GM23338 (cell line): ENCODE measurements at places on chromosomes 5 and 9. TPM values are rescaled to one million over a fixed set of nuclear protein-coding genes. Genes with fewer than 3 reads are reported as not detected.

DNA sequence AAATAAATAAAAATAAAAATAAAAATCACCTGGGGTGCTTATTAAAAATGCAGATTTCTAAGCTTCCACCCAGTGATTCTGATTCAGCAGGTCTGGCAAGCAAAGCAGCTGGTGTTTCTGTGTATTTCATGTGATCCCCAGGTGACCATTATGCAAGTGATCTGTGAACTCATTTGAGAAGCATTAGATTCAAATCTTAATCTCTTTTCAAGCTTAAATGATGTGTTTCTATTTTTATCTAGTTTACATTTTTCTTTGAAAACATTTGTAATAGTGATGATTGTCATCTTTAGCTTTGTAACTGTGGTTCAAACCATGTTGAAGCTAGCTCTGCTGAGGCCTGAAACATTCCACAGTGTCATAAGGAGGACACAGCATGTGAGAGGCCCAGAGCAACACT is 804.8 kb upstream of the ZNF608 start:
- DNase-seq, result no peak
- peaks cover 17% of the 10 kb centered on the region for H3K4me1 ChIP-seq
- H3K27ac ChIP-seq, result no peak overlapping the region

DNA sequence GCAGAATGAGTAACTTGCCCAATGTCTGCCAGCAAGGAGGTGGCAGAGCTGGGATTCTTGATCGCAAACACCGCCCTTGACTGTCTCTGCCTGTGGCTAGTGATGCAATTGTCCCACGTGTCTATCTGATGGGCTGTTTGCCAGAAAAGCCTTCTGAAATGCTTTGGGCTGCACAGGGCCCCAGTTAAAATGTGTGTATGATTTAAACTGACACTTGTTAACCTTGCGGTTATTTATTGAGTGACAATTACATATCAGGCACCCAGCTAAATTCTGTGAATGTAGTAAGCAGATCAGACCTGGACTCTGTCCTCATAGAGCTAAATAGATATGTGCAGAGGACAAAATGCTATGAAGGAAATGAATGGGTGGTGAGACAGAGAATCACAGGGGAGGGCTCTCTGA is 11.6 kb upstream of the IL12B start:
- H3K4me3 ChIP-seq, result no peak overlapping the region
- H3K27ac ChIP-seq, result no peak overlapping the region
- no peaks in the 10 kb centered on the region for H3K27me3 ChIP-seq
- no peaks in the 10 kb centered on the region for H3K4me1 ChIP-seq
- no peaks in the 10 kb centered on the region for H3K36me3 ChIP-seq

GRCh38 chr9:136135326-136136126 is 16.9 kb upstream of the TMEM250 start:
- peaks cover 9% of the 10 kb centered on the region; the same call in 1 of the 2 replicates for H3K4me1 ChIP-seq
- no peak for DNase-seq
- H3K4me3 ChIP-seq, result no peak overlapping the region
- no peak overlapping the region for H3K27ac ChIP-seq
- peaks cover 26% of the 10 kb centered on the region for H3K27me3 ChIP-seq
- no peaks in the 10 kb centered on the region for H3K36me3 ChIP-seq

GRCh38 chr9:73575101-73576060 is 423.7 kb downstream of the ANXA1 start:
- H3K36me3 ChIP-seq, result no peaks in the 10 kb centered on the region
- DNase-seq, result no peak
- no peak overlapping the region for H3K27ac ChIP-seq
- H3K4me1 ChIP-seq, result no peaks in the 10 kb centered on the region
- no peak overlapping the region for H3K4me3 ChIP-seq

GRCh38 chr5:56375011-56375410 is 141.9 kb upstream of the ANKRD55 start:
- DNase-seq, result no peak
- H3K4me1 ChIP-seq, result no peaks in the 10 kb centered on the region
- no peaks in the 10 kb centered on the region for H3K36me3 ChIP-seq
- no peaks in the 10 kb centered on the region for H3K27me3 ChIP-seq
- H3K4me3 ChIP-seq, result no peak overlapping the region

DNA sequence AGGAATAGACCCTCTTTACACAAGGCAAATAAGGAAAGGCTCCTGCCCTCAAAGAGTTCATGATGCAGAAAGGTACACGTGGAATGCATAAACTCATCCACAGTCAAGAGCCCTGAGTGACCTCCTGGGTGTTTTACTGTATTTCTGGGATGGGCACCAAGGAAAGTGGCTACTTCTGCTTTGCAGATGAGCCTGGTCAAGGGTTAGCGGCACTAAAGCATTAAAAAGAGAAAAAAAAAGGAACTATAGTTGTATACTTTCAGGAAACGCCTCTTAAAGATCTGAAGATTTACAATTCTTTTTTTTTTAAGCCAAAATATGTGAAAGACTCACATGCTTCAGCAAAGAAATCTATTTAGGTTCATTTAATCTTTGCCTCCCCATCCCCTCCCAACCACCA is 366.2 kb upstream of the PDE4D start:
- H3K27ac ChIP-seq, result no peak overlapping the region
- H3K36me3 ChIP-seq, result no peaks in the 10 kb centered on the region
- no peaks in the 10 kb centered on the region for H3K4me1 ChIP-seq
- DNase-seq, result no peak
- H3K27me3 ChIP-seq, result no peaks in the 10 kb centered on the region

GRCh38 chr5:109411627-109412026 is 1.9 kb upstream of the PJA2 start:
- no peak for DNase-seq
- H3K36me3 ChIP-seq, result no peaks in the 10 kb centered on the region
- H3K27me3 ChIP-seq, result no peaks in the 10 kb centered on the region
- peak overlapping the region; percentile 96; the same call in 1 of the 2 replicates for H3K27ac ChIP-seq
- peak overlapping the region; percentile 53 for H3K4me3 ChIP-seq

- H3K4me3 ChIP-seq, result no peak overlapping the region
- H3K4me1 ChIP-seq, result no peaks in the 10 kb centered on the region
- H3K27ac ChIP-seq, result no peak overlapping the region
- H3K36me3 ChIP-seq, result no peaks in the 10 kb centered on the region
- no peaks in the 10 kb centered on the region for H3K27me3 ChIP-seq
Observed at GRCh38 chr9:134488331-134489280, 153.0 kb upstream of the COL5A1 start.

DNA sequence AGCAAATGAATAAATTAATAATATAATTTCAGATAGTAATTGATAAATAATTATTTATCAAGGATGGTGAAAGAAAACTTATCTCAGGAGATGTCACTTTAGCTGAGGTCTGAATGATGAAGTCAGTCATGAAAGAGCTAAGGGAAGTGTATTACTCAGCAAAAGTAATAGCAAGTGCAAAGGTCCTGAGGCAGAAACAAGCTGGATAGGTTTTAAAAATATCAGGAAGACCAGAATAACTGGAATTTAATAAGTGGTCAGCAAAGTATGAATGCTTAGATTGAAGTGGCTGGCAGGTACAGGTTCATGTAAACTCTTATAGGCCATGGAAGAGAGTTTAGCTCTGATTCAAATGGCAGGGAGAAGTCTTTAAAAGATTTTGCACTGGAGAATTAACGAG is 1.0 kb upstream of the NMUR2 start:
- no peak overlapping the region for H3K27ac ChIP-seq
- no peaks in the 10 kb centered on the region for H3K4me1 ChIP-seq
- H3K4me3 ChIP-seq, result no peak overlapping the region
- DNase-seq, result no peak
- H3K36me3 ChIP-seq, result no peaks in the 10 kb centered on the region

GRCh38 chr5:39186289-39186688 is 33.1 kb downstream of the FYB1 start:
- H3K27ac ChIP-seq, result no peak overlapping the region
- no peaks in the 10 kb centered on the region for H3K36me3 ChIP-seq
- no peaks in the 10 kb centered on the region for H3K27me3 ChIP-seq
- no peak overlapping the region for H3K4me3 ChIP-seq
- DNase-seq, result no peak

GRCh38 chr5:29077451-29077850 is 2039.1 kb upstream of the CDH9 start:
- no peak for DNase-seq
- no peak overlapping the region for H3K27ac ChIP-seq
- H3K27me3 ChIP-seq, result no peaks in the 10 kb centered on the region
- no peaks in the 10 kb centered on the region for H3K36me3 ChIP-seq
- no peaks in the 10 kb centered on the region for H3K4me1 ChIP-seq
- no peak overlapping the region for H3K4me3 ChIP-seq

DNA sequence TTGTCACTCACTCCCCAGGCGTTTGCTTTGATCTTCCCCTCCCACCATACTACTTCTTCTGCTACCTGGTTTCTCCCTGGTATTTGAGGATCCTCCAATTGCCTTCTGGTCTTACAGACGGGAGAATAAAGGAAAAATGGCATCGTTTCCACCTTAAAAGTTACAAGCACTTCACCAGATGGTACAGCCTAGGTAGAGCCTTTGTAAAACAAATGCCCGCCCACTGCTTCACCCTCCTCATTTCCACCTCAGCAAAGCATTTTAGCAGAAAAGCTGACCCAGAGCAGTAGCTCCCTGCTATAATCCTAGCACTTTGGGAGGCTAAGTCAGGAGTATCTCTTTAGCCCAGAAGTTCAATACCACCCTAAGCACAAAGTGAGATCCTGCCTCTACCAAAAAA is 5.1 kb upstream of the ANXA2R start:
- H3K27me3 ChIP-seq, result peaks cover 77% of the 10 kb centered on the region
- peak overlapping the region; percentile 49 for H3K4me3 ChIP-seq
- H3K27ac ChIP-seq, result no peak overlapping the region
- H3K4me1 ChIP-seq, result peaks cover 22% of the 10 kb centered on the region
- no peaks in the 10 kb centered on the region; the same call in 1 of the 2 replicates for H3K36me3 ChIP-seq

- H3K27me3 ChIP-seq, result no peaks in the 10 kb centered on the region
- no peak overlapping the region for H3K4me3 ChIP-seq
- H3K36me3 ChIP-seq, result no peaks in the 10 kb centered on the region
- DNase-seq, result no peak
Observed at GRCh38 chr5:71666321-71666720, 52.8 kb upstream of the CARTPT start.

DNA sequence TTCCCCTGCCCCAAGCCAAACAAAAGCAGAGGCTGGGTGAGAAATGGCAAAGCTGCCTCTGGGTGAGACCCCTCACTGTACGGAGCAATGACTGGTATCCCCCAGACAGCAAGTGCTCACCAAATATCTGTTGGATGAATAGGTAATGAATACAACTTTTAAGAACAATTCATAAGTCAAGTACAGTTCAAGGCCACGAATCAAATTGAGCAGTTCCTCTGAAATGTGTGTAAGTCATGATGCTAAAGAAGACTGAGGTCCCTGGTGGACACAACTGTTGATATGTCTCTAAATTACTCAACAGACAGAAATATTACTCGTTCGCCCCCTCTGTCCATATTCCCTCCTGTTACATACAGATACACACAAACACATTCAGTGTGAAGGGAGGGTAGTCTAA is 160.7 kb downstream of the GLIS3 start:
- H3K4me1 ChIP-seq, result no peaks in the 10 kb centered on the region; the same call in 1 of the 2 replicates
- no peak overlapping the region for H3K4me3 ChIP-seq
- DNase-seq, result no peak
- H3K27ac ChIP-seq, result no peak overlapping the region
- H3K27me3 ChIP-seq, result no peaks in the 10 kb centered on the region

DNA sequence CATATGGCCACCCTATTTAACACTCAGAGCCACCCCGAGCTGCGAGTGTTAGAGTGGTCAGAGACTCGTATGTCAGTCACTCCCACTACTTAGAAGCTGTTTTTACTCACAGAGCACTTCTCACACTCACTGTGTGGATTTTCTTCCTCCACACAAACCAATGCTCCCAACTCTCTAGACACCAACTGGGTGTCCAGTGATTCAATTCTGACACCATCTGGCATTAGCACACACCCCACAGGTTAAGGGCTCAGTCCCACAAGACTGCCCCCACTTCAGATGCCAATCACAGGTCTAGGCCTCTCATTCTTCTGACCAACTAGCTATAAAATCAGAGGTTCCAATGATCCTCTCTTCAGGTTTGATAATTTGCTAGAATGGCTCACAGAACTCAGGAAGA is 174.8 kb downstream of the FANCC start:
- no peak overlapping the region for H3K4me3 ChIP-seq
- H3K4me1 ChIP-seq, result peaks cover 10% of the 10 kb centered on the region; the same call in 1 of the 2 replicates
- H3K27me3 ChIP-seq, result no peaks in the 10 kb centered on the region
- no peak for DNase-seq

- H3K27ac ChIP-seq, result no peak overlapping the region
- H3K27me3 ChIP-seq, result no peaks in the 10 kb centered on the region
- no peaks in the 10 kb centered on the region for H3K4me1 ChIP-seq
- no peaks in the 10 kb centered on the region; the same call in none of the 2 replicates for H3K36me3 ChIP-seq
- DNase-seq, result no peak
- H3K4me3 ChIP-seq, result no peak overlapping the region
Observed at GRCh38 chr5:172525996-172526360, 71.7 kb upstream of the SH3PXD2B start.

DNA sequence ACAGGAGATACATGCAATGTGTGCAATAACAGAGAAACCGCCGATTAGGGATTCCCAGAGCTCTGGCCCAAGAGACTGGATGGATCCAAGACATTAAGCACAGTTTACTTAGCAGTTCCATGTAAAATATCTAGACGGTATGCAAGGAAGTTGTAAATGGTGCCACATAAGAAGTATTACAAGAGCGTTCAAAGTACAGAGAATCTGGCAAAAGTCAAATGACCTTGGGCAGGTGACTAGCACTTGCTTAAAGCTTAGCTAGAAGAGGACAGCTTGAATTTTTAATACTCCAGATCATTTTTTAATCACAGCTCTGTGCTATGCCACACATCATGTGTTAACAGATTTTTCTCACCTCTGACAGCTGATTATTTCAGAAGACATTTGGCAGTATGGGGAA is 72.3 kb upstream of the TNPO1 start:
- no peaks in the 10 kb centered on the region for H3K36me3 ChIP-seq
- DNase-seq, result no peak
- no peak overlapping the region for H3K27ac ChIP-seq
- peaks cover 3% of the 10 kb centered on the region; the same call in 1 of the 2 replicates for H3K4me1 ChIP-seq

- no peaks in the 10 kb centered on the region for H3K36me3 ChIP-seq
- peak overlapping the region; percentile 59; the same call in 1 of the 2 replicates for H3K27ac ChIP-seq
- 0 out of 2 replicates have a peak, but pooled peaks cover 3% of the 10 kb centered on the region for H3K4me1 ChIP-seq
- H3K27me3 ChIP-seq, result no peaks in the 10 kb centered on the region
Observed at GRCh38 chr9:6924988-6925563, 167.3 kb downstream of the KDM4C start.

SMIM27 gene
- total RNA-seq, result 0.39 and 3.4 TPM in 2 replicates

LCN12 gene
- 0.69 and 2.6 TPM in 2 replicates for total RNA-seq

OTP gene
- not detected in 2 replicates for total RNA-seq

SLC34A1 gene
- total RNA-seq, result 0.31 TPM in 1 of 2 replicates, not detected in the other

PCDHGA10 gene
- total RNA-seq, result 3.4 and 6.5 TPM in 2 replicates

CSF2 gene
- total RNA-seq, result not detected in 2 replicates

LHX2 gene
- total RNA-seq, result 0.19 and 1.7 TPM in 2 replicates

TEX53 gene
- not detected in 2 replicates for total RNA-seq

PROP1 gene
- not detected in 2 replicates for total RNA-seq

EDIL3 gene
- 59.9 and 61.9 TPM in 2 replicates for total RNA-seq

PCDHGA12 gene
- 3.3 and 3.5 TPM in 2 replicates for total RNA-seq

PPP2R2B gene
- 21.3 and 23.1 TPM in 2 replicates for total RNA-seq
